GDM1 (cell line): ENCODE measurements at places on chromosomes 2 and 18.

DNA sequence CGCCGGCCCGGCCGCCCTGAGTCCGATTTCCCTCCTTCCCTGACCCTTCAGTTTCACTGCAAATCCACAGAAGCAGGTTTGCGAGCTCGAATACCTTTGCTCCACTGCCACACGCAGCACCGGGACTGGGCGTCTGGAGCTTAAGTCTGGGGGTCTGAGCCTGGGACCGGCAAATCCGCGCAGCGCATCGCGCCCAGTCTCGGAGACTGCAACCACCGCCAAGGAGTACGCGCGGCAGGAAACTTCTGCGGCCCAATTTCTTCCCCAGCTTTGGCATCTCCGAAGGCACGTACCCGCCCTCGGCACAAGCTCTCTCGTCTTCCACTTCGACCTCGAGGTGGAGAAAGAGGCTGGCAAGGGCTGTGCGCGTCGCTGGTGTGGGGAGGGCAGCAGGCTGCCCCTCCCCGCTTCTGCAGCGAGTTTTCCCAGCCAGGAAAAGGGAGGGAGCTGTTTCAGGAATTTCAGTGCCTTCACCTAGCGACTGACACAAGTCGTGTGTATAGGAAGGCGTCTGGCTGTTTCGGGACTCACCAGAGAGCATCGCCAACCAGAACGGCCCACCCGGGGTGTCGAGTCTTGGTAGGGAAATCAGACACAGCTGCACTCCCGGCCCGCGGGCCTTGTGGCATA, 4.6 kb downstream of the SIX2 start:
- DNase-seq: no peak

DNA sequence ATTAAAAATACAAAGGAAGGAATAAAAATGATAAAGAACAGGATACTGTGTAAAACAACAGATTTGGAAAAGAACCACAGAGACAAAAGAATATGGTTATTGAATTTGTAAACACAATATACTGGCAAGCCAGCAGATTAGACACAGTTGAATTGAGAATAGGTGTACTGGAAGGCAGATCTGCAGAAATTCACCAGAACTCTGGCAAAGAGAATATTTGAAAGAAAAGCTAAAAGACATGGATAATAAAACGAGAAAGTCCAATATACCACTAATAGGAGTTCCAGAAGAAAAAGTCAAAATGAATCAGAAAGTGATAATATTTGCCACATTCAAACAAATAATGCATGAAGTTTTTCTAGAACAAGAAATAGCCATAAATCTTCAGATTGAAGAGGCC, 11.9 kb upstream of the NEURL3 start:
- no peak for DNase-seq

DNA sequence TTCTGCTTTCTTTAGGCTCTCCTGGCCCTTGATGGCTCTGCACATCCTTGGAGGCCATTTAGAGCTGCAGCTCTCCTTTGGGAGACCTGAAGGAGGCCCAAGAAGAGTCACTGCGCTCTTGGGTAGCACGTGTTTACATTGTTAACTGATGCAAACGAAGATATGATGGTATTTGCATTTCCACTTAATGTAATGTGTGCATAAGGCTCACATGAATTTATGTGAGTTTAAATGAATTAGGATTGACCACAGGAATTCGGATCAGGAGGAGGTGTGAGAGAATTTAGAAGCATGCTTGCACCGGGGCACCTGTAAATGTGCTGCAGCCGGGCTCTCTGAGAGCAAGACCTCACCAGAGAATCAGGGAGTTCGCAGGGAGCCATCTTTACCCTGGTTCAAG, 7.5 kb downstream of the SH3RF3 start:
- DNase-seq: no peak

- DNase-seq: no peak
Measured at GRCh38 chr18:10351858-10352257, 102.6 kb upstream of the APCDD1 start.
